ENCODE measurements at places on chromosomes 6 and 20. TPM values are rescaled to one million over a fixed set of nuclear protein-coding genes. Genes with fewer than 3 reads are reported as not detected.

The E2F1 gene
- total RNA-seq: 5.1 TPM

The TFAP2D gene
- not detected for total RNA-seq

The ZSCAN16 gene
- total RNA-seq: 12.1 TPM

The BAG2 gene
- total RNA-seq: 7.0 TPM
